Gastrocnemius medialis (tissue), 4 donors: ENCODE measurements at places on chromosomes 3 and 15.

GRCh38 chr3:36635731-36636130 lies 128.6 kb downstream of the DCLK3 start:
- no peaks in the 10 kb centered on the region for H3K36me3 ChIP-seq
- no peak overlapping the region for H3K4me3 ChIP-seq
- no peaks in the 10 kb centered on the region for H3K27me3 ChIP-seq
- H3K4me1 ChIP-seq: no peaks in the 10 kb centered on the region
- H3K27ac ChIP-seq: no peak overlapping the region

DNA sequence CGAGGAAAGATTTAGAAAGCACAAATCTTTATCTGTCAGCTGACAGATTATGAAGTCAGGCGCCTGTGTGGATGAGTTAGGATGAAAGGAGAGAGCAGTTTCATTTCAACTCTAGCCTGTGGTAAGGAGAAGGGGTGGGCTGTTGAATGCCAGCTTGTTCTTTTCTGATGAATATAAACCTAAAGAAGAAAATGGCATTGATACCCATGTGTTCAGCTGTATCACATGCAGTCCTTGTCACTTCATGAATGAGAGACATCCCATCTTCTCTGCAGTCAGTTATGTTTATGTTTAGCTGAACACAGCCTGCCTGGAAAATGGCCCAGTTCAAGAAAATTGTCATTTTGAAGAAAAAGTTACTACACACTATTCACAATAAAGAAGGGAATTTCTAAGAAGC lies 345.7 kb upstream of the RBMS3 start:
- peaks cover 4% of the 10 kb centered on the region for H3K4me1 ChIP-seq
- no peaks in the 10 kb centered on the region for H3K27me3 ChIP-seq
- H3K27ac ChIP-seq: no peak overlapping the region
- DNase-seq: no peak

DNA sequence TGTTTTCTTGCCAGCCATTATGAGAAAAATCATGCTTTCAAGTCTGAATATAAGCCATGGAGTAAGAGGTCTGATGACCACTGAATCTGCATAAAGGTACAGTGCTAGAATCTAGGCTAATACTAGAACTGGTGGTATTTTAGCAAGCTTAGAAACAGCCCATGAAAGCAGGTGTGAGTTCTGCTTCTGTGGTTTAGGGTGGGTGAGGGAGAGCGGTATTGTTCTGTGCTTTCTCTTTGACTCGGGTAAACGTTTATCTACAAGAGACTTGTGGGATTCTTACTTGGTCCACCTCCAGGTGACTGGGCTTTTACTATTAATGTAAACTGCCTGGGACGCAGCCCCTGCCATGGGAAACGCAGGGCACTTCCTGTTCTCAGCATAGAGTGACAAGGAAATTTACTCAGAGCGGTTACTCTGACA lies 55.2 kb downstream of the PGPEP1L start:
- peaks cover 16% of the 10 kb centered on the region for H3K36me3 ChIP-seq
- H3K27me3 ChIP-seq: no peaks in the 10 kb centered on the region
- DNase-seq: no peak
- peaks cover 38% of the 10 kb centered on the region for H3K4me1 ChIP-seq

DNA sequence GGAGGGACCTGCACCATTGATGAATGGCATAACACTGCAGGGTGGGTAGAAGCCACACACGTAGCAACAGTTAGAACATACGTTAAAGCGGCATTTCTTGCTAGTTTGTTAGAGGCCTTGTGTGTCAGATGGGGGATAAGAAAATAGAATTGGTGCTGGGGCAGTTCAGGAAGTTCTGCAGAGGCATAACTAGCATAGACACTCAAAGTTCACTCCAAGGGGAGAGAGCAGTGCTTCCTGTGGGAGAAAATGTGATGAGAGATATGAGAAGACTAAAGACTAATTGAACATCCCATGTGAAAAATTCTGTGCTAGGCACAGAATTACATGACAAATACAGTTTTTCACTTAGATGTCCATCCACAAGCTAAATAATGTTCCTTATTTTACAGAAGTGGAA lies 327.1 kb downstream of the ZNF621 start:
- H3K4me1 ChIP-seq: no peaks in the 10 kb centered on the region
- H3K4me3 ChIP-seq: no peak overlapping the region
- H3K36me3 ChIP-seq: no peaks in the 10 kb centered on the region
- H3K27ac ChIP-seq: no peak overlapping the region

DNA sequence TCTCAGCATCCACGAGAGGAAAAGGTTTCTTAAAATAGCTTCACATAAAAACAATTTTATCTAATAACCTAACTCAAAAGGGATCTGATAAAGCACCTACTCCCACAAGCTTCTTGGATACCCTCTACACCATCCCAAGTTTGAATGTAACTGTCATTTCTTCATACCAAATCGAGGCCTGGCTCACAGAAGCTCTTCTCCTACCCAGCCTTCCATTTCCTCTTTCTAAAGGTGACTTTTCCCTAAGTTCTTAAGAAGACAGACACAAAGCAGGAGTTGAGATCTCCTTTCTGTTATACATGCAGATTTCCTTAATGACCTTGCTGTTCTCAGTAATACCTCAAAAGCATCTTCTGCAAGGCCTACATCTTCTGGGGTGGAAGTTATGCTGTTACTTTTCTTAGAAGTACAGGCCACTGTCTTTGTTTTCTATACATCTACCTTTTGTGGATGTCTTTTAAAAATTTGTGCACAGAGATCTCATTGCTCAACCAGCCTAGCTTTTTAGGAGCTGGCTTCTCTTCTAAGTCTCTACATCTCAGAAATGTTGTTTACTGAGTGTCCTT lies 3.4 kb upstream of the LRRIQ4 start:
- H3K27ac ChIP-seq: no peak overlapping the region
- H3K27me3 ChIP-seq: peaks cover 10% of the 10 kb centered on the region
- no peak overlapping the region for H3K4me3 ChIP-seq
- no peak for DNase-seq
- no peaks in the 10 kb centered on the region for H3K36me3 ChIP-seq

DNA sequence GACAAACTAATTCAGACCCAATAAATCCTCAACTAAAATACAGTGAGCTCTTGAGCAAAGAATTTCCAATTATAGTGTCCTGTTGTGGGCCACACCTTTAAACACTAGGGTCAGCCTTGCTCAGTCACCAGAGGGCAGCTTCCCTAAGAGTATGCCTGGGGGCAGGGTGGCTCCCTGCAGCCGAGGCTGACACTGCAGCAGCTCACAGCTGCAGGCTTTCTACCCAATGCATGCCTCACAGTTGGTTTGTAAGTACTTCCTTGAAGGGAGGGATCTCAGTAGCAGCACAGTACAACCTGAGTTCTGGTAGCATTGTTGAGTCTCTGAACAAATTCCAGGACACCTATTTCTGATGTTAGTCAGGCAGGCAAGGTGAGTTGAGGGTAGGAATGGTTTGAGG lies 335.6 kb downstream of the TUSC7 start:
- no peaks in the 10 kb centered on the region for H3K4me1 ChIP-seq
- H3K36me3 ChIP-seq: no peaks in the 10 kb centered on the region

DNA sequence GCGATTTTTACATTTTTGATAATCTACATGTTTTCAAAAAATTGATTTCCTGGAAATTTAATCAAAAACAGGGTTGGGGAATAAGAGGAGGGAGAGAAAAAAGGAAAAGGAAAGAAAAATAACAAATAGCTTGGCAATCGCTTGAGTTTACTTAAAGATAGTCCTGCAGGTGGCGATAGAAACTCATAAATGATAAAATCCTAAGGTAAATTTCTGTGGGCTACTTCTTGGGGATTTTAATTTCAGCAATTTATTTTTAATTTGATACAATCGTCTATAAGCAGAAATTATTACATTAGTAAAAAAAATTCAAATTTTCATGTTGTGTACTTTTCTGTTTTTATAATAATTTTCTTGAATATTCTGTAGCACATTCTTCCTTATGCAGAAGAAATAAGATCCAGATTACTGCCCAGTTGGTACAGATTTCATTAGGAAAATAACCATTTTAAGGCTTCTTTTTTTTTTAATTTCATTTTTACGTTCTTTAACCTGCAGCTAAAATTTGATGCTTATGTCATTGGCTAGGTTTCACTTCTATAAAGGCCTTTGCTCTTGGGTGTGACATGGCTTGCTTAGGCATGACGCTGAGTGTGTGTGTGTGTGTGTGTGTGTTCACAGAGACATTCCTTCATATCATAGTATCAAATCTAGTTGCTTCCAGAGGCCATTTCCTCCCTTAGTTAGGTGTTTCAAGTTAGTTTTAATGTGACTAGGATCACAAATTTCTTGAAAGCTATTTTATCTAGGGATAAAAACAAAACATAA lies 181.8 kb downstream of the MCTP2 start:
- H3K4me3 ChIP-seq: no peak overlapping the region
- no peak for DNase-seq
- H3K4me1 ChIP-seq: no peaks in the 10 kb centered on the region
- no peaks in the 10 kb centered on the region for H3K27me3 ChIP-seq

DNA sequence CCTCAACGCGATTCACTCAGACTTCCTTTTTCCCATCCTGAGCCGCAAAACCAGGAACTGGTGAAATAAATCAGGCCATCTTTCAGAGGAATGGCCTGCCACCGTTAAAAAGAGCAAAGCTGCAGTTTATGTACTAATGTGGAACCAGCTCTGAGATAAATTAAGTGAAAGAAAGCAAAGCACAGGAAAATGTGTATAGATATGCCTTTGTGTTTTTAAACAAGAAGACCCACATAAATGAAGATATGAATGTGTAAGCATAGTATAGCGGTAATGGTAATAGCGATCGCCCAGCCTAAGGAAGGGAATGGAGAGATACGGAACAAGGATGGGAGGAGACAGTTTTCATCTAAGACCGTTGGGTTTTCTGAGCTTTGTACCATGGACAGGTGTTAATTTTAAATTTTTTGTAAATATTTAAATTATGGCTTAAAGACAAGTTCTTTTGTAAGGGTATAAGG lies 30.8 kb upstream of the RPN1 start:
- DNase-seq: no peak
- H3K36me3 ChIP-seq: no peaks in the 10 kb centered on the region
- peak overlapping the region; percentile 91 for H3K27ac ChIP-seq
- no peaks in the 10 kb centered on the region for H3K27me3 ChIP-seq
- H3K4me3 ChIP-seq: peak overlapping the region; percentile 69
- H3K4me1 ChIP-seq: peaks cover 8% of the 10 kb centered on the region

GRCh38 chr3:130543322-130543721 lies 26.3 kb downstream of the COL6A6 start:
- no peak for DNase-seq
- no peak overlapping the region for H3K4me3 ChIP-seq
- no peaks in the 10 kb centered on the region for H3K36me3 ChIP-seq
- H3K27me3 ChIP-seq: no peaks in the 10 kb centered on the region

GRCh38 chr3:186093271-186093900 lies 15.5 kb downstream of the ETV5 start:
- DNase-seq: no peak
- no peaks in the 10 kb centered on the region for H3K36me3 ChIP-seq
- H3K27me3 ChIP-seq: no peaks in the 10 kb centered on the region
- H3K27ac ChIP-seq: no peak overlapping the region

- no peak overlapping the region for H3K27ac ChIP-seq
- no peak overlapping the region for H3K4me3 ChIP-seq
- no peaks in the 10 kb centered on the region for H3K4me1 ChIP-seq
- H3K36me3 ChIP-seq: no peaks in the 10 kb centered on the region
- DNase-seq: no peak
These were observed 106.3 kb downstream of the PLD1 start for GRCh38 chr3:171704002-171704401.

DNA sequence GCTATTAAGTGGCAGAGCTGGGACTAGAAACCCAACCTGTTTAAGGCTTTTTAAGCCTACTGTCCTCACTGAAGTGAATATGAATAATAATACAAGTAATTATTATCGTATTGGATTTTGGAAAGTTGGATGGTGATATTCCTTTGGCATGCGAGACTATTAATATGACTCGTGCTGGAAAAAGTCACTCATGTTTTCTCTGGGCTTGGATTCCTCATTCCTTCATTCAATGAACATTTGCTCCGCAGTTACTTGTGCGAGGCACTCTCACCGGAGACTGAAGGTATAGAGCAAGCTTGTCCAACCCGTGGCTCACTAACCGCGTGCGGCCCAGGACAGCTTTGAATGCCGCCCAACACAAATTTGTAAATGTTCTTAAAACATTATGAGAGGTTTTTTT lies 694 bp downstream of the PLAAT1 start:
- H3K36me3 ChIP-seq: no peaks in the 10 kb centered on the region
- peak overlapping the region; percentile 76 for H3K4me3 ChIP-seq
- peaks cover 16% of the 10 kb centered on the region for H3K4me1 ChIP-seq
- no peak for DNase-seq

GRCh38 chr3:102577082-102577789 lies 142.4 kb downstream of the ZPLD1 start:
- H3K4me1 ChIP-seq: no peaks in the 10 kb centered on the region
- H3K27me3 ChIP-seq: no peaks in the 10 kb centered on the region
- no peak for DNase-seq
- H3K27ac ChIP-seq: no peak overlapping the region
- no peaks in the 10 kb centered on the region for H3K36me3 ChIP-seq
- H3K4me3 ChIP-seq: no peak overlapping the region

GRCh38 chr3:67783281-67784250 lies 129.2 kb upstream of the SUCLG2 start:
- no peaks in the 10 kb centered on the region for H3K27me3 ChIP-seq
- DNase-seq: no peak
- H3K36me3 ChIP-seq: no peaks in the 10 kb centered on the region
- no peak overlapping the region for H3K4me3 ChIP-seq
- no peak overlapping the region for H3K27ac ChIP-seq
- no peaks in the 10 kb centered on the region for H3K4me1 ChIP-seq
